Activated T-helper 17 cell treated with anti-CD3 and anti-CD28 coated beads, Interleukin-2, amount 50 U/mL, for 72 hours (primary cell): ENCODE measurements at places on chromosomes 2 and 18. TPM values are rescaled to one million over a fixed set of nuclear protein-coding genes. Genes with fewer than 3 reads are reported as not detected.

DLX2 gene
- not detected for total RNA-seq

DSG1 gene
- total RNA-seq: not detected

CERKL gene
- total RNA-seq: not detected

TMX3 gene
- 56.4 TPM for total RNA-seq

CCDC138 gene
- 11.0 TPM for total RNA-seq

CRYGC gene
- total RNA-seq: not detected

ST8SIA3 gene
- total RNA-seq: not detected

ELOA2 gene
- total RNA-seq: not detected

CROCC2 gene
- not detected for total RNA-seq

GKN2 gene
- total RNA-seq: not detected

KIAA2012 gene
- not detected for total RNA-seq

HOXD13 gene
- total RNA-seq: not detected

SALL3 gene
- not detected for total RNA-seq

CLEC4F gene
- total RNA-seq: not detected

INHA gene
- not detected for total RNA-seq

UGT1A1 gene
- not detected for total RNA-seq

KATNAL2 gene
- 0.53 TPM for total RNA-seq

SCN2A gene
- total RNA-seq: 0.05 TPM

MROH2A gene
- not detected for total RNA-seq

SCN9A gene
- not detected for total RNA-seq

GPR75 gene
- 3.2 TPM for total RNA-seq

FABP1 gene
- not detected for total RNA-seq

ICOS gene
- 146 TPM for total RNA-seq

VIT gene
- total RNA-seq: not detected

CLHC1 gene
- 7.0 TPM for total RNA-seq

AFF3 gene
- 0.32 TPM for total RNA-seq

UGT1A10 gene
- total RNA-seq: 0.16 TPM

RTTN gene
- total RNA-seq: 36.4 TPM

POU3F3 gene
- total RNA-seq: not detected

FAM237A gene
- total RNA-seq: not detected

TGFA gene
- total RNA-seq: 0.69 TPM

VAMP8 gene
- total RNA-seq: 103 TPM

AKAIN1 gene
- not detected for total RNA-seq

LRRTM1 gene
- total RNA-seq: not detected

SCYGR8 gene
- total RNA-seq: not detected

TMEM178A gene
- not detected for total RNA-seq

CDK5R2 gene
- not detected for total RNA-seq

POTEJ gene
- not detected for total RNA-seq

MTLN gene
- 55.3 TPM for total RNA-seq

PFN4 gene
- 0.82 TPM for total RNA-seq

GREB1 gene
- total RNA-seq: 0.95 TPM

C1GALT1C1L gene
- total RNA-seq: not detected

RESP18 gene
- total RNA-seq: not detected

DNAJC10 gene
- 27.4 TPM for total RNA-seq

NTSR2 gene
- total RNA-seq: not detected

GBX2 gene
- total RNA-seq: not detected

ALPI gene
- total RNA-seq: not detected

STPG4 gene
- total RNA-seq: 0.19 TPM

SLC25A12 gene
- 30.1 TPM for total RNA-seq

CENPA gene
- total RNA-seq: 24.3 TPM

GPAT2 gene
- total RNA-seq: 2.7 TPM

DOCK10 gene
- 227 TPM for total RNA-seq

REG1B gene
- not detected for total RNA-seq

GRHL1 gene
- 0.82 TPM for total RNA-seq

EGR4 gene
- 0.29 TPM for total RNA-seq

ALLC gene
- total RNA-seq: not detected

FAP gene
- not detected for total RNA-seq

DNER gene
- total RNA-seq: not detected

EVX2 gene
- total RNA-seq: not detected
